ENCODE measurements at places on chromosomes 4 and X.

DNA sequence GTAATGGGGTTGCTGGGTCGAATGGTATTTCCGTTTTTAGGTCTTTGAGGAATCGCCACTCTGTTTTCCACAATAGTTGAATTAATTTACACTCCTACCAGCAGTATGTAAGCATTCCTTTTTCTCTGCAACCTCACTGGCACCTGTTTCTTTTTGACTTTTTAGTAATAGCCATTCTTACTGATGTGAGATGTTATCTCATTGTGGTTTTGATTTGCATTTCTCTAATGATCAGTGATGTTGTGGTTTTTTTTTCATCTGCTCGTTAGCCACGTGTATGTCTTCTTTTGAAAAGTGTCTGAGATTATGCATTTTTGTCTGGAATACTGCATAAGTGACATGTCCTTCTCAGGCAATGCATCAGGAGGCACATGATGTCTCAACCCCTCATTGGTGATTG, 28.8 kb downstream of the REPS2 start:
- peak; percentile 10 for DNase-seq

- DNase-seq = no peak
Observed at GRCh38 chr4:3290476-3290875, 2.3 kb upstream of the RGS12 start.

GRCh38 chr4:123536225-123536624, 139.6 kb downstream of the SPRY1 start:
- DNase-seq = no peak

- DNase-seq = no peak
Observed at GRCh38 chr4:8414377-8414776, 26.1 kb downstream of the ACOX3 start.

DNA sequence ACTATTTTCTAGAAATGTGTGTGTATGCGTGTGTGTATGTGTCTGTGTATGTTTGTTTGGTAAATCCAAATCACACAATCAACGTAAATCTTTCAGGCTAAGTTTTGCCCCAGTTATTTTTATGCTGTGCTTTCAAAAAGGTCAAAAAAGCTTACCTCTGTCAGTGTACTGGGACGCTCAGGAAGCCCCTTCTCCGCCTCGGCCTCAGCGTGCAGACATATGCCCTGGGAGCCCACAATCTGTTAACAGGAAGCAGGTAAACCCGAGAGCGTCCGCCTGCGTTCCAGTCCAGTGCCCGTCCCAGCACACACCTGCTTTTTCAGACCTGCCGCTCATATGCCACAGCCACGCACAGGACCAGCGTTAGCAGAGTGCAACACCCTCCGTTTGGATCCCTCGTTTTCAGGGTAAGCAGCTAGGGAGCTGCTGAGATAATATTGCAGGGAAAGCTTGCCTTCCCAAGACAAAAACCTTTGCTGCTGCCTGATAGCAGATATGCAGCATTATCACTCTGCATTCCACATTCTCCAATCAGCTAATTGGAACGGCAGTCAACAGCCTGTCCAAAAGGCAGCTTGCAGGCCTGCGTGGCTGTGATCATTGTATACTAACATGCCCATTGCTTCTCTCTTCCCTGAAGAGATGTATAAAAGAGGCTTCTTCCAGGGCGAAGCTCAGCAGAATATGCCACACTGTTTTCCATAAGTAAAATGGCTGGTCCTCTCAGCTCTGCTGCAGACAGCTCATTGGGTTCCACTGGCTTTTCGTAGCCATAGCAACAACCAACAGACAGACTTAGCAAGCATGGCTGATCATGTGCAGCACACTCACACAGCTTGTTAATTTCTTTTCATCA, at the start of gene SORBS2:
Gene SORBS2 (minus strand): TSS at position 686 of the 856 bp plus-strand sequence. CDS start 121,623 bp downstream, outside the sequence.
- DNase-seq = peak; percentile 47

DNA sequence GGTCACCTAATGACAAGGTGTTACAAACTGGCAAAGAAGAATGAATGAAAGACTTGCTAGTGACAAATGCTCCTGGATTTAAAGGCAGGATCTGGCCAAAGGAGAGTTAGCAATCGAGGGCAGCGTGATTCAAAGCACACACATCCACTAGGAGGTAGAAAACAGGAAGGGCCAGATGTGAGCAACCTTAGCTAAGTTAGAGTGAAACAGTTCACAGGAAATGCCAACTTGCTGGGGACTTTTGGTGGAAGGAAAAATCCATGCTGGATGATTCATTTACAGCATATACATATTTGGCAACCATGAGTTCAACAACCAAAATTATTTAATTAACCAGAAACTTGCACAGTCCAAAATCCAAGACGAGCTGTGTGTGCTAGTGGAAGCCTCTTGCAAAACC, 276.9 kb downstream of the PTTG2 start:
- DNase-seq = no peak

DNA sequence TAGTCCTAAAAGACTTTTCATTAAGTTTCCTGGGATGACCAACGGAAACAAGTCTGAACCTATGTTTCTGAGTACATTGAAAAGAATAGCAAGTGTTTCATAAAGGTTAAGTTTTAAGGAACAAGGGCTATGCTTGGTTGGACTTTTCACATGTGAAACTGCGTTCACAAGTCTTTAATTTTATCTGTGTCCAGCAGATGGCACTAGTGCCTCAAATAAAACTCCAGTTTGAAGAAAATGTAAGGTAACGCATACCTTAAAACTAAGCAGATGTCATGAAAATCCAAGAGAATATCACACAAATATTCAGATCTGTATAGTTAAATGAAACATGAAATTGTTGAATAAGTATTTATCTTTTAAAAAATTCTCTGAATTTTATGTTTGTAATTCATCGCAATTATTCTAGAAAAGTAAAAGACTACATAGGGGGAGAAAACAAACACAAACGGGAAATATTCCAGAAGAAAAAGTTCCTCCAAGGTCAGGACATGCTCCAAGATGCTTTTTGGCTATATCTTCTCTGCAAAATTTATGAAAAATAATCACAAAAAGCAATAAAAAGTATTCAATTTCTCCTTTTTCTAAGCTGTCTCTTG, 89.6 kb upstream of the MAD2L1 start:
- peak; percentile 82 for DNase-seq

DNA sequence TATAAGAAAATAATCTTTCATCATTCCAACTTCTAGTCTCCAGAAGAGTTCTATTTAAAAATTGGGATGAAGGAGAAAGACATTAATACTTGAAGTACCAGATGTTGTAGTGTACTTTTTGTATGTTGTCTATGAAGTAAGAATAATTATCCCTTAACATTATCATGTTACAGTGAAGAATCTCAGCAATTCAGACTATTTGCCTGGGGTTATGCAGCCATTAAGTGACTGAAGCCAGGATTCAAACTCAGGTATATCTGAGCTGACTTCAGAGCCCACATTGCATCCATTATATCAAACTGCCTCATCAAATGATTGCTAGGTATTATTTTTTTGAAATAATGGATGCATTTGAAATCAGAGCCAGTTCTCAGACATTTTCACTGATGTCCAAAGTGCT, 76.1 kb upstream of the FHDC1 start:
- no peak for DNase-seq

- DNase-seq = no peak
Observed at GRCh38 chr4:54945838-54946237, 179.6 kb downstream of the KDR start.

DNA sequence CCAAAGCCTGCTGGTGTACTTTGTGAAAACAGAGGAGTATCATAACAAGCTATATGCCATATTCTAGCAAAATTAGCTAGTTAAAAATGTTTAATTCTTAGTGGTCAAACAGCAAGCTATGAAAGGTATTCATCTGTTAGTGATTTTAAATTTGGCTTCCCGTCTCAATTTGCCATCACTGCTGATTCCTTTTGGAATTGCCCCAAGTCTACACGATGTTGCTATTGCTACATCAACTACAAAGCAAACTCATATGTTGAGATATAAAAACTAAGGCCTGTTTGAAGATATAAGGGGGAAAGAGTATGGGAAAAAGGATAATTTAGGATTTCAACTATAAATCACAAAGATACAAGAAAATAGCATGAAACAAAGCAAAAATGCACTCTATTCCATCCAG, 146.1 kb downstream of the COL25A1 start:
- no peak for DNase-seq

- DNase-seq = no peak
Observed at GRCh38 chr4:2494992-2495391, 26.1 kb downstream of the RNF4 start.

GRCh38 chr4:7004331-7004730, 38.8 kb upstream of the TADA2B start:
- no peak for DNase-seq

DNA sequence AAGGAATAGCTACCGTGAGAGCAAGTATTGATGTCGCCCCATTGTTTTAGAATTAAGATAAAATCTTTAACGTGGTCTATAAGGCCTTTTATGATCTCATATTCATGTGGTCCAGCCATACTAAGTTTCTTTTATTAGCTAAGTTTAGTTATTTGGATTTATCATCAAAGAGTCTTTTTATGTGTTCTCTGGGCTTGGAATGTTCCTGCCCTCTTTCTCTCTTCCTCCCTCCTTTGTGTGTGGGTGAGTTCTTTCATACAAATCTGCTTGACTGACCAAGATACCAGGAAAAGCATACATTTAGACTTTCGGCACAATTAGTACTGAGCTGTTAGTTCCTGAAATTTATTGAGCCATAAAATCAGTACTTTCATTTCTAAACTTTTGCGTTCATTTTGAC, 11.3 kb downstream of the TDO2 start:
- no peak for DNase-seq

GRCh38 chr4:33107814-33108213, 2387.6 kb downstream of the PCDH7 start:
- DNase-seq = no peak

DNA sequence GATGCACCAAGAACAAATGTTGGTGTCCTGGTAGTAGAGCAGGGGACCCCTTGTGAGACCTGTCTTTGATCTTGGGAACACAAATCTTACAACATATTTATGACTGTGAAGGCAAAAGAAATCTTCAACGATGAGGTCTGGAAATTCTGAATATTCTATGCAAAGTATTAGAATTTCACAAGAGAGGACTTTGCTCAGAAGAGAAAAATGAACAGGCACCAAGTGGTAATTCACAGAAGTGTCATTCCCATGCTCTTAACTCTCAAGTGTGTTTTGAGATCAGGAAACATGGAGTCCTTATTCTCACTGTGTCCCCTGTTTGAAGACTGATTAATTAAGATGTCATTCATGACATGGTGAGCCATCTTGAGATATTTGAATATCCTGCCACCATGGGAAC, 52.5 kb downstream of the COQ2 start:
- no peak for DNase-seq

DNA sequence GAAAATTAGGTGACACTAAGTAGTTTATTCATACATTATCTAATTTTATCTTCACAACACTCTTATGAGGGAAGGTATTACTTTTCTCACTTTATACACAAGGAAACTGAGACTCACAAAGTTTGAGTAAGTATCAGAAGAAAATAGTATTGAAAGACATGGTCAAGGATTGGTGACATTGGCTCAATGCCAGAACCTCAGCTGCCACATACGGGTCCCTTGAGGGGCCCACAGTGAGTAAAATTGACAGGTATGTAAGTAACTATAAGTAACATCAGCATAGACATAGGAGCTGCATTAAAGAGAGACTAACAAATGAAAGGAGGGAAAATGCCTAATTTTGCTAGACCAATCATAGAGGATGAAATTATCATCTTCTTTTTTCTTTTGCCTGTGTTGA, 134.1 kb downstream of the COX18 start:
- DNase-seq = no peak

- DNase-seq = no peak
Observed at GRCh38 chr4:153535772-153536513, 69.8 kb downstream of the TMEM131L start.

- no peak for DNase-seq
Observed at GRCh38 chrX:12330841-12331240, 192.6 kb downstream of the FRMPD4 start.

DNA sequence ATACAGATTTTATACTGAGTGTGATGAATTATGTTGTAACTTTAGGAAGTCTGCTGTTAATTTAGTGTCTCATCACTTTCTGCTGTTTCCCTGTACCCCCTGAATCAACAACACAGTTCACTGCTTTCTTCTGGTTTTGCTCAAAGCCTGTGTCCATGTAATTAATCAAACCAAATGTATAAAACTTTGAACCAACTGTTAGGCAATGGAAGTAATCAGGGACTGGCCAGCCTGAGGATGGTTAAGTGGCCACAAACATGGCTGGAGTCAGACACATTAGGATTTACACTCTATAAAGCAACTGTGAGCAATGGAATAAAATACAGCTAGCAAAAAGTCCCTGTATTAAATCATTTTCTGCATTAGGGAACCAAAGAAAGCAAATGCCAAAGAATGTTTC, 42.6 kb downstream of the CXCL1 start:
- DNase-seq = no peak

DNA sequence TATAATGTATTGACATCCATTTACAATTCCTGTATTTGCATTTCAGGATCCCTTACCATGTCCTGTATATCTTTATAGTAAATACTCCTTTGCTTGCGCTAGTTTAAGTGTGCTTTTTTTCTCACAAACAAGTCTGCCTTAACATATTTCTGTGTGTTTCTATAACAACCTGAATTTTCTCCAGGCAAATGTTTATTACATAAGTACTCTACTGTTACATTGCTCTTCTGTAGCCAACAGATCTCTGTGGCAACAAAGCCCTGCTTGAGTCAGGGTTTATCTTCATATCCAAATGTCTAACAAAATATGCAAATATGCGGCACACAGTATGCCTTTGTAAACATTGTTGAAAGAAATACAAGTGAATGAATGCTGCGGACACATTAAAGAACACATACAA, 625.5 kb downstream of the TLL1 start:
- DNase-seq = no peak

DNA sequence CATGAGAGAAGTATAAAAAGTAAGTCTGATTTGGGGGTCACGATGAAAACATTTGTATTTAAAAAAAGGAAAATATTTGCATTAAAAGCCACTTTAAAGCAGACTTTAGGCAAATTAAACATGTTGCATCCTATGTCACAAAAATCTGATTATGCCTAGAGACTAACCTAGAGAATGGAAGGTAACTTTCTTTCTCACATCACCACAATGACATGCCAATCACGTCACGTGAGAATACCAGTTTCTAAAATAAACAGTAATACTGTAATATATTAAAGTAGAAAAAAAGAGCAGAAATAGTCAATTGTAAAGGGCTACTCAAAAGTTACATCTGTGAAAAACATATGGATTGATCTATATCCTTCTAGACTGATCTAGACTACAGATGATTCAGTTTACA, 3.3 kb downstream of the CHIC2 start:
- no peak for DNase-seq

- no peak for DNase-seq
Observed at GRCh38 chr4:184280137-184280536, 62.5 kb upstream of the ENPP6 start.

DNA sequence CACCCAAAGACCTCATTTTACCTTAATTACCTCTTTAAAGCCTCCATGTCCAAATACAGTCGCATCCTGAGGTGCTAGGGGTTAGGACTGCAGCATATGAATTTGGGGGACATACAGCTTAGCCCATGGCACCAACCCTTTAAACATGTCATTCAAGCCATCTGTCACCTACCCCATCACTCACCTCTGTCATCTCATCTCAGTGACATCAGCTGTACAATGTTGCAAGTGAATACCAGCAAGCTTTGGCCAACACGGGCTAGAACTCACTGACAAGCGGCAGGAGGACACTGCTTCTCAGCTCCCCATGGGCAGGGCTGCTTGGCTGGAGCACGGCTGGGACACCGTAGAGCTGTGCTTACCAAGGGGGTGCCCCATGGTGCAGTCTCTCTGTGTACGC, 107.5 kb downstream of the STK32B start:
- no peak for DNase-seq

- DNase-seq = no peak
Observed at GRCh38 chr4:99573735-99574368, 772 bp upstream of the MTTP start.
